ENCODE measurements at places on chromosomes 3 and 15.

DNA sequence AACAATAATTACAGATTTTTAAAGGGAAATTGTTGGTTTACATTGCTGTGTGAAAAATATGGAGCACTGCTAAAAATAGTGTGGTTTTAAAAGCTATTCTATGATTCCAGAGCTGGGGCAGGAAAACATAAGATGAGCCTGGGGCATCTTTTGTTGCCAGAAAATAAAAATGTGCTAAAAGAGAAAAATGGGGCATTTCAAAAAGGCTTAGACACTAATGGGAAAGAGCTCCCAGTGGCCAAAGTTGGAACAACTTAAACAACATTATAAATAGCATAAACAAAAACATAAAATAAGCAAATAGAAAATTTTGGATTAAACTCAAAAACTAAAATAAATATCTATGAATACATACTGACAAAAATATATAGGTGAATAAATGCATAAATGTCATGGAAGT lies 478.9 kb downstream of the NLGN1 start:
- DNase-seq: no peak

- DNase-seq: no peak
Observed at GRCh38 chr3:112456147-112456546, 43.1 kb downstream of the BTLA start.

DNA sequence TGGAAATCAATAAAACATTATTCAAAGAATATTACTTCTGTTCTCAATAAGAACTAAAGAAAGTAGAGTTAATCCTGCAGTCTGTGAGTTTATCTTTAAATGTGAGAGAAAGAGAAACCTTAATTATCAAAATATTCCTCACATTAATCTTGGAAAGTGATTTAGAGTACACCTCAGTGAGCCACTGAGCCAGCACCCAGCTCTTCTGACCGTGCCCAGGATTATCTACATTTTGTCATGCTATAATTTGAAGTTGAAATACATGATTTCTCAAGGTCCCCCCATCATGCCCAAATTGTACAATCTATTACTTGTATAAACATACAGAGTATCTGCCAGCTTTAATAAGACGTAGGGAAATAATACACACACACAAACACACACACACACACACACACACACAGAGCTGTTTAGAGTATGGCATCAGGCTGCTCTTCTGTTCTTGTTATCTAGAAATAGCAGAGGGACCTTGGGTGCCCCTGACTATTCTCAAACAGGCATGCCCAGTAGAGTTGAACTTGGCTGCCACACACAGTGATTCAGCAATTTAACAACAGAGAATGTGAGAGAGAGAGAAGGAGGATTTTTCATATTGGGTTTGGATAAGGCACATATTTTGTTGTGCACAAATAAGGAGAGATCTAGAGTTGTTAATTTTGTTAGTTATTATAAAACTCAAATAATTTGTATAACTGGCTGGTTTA lies 74.4 kb downstream of the P2RY1 start:
- DNase-seq: no peak

DNA sequence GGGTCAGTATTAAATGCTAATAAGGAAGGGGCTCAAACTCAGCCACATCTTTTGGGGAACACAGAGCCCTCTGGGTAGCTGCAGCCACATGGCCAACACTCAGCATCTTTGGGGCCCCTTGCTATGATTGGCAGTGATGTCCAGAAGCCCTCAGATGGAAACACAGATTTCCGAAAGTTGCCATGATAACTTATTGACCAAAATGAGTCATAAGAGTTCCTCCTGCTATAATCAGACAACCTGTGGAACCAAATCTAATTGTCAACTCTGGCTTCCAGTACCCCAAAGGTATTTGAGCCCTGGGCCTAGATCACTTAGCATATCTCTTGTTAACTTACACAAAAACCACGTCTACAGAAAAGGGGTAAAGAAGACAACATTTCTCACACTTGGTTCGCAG lies 392.2 kb downstream of the KCNH8 start:
- no peak for DNase-seq

GRCh38 chr3:23746441-23746840 lies 59.3 kb upstream of the UBE2E1 start:
- no peak for DNase-seq

Data from CD4-positive, alpha-beta T cell treated with Interleukin-4 for 4 hours (primary cell).